ENCODE measurements at places on chromosomes 1 and 21.

DNA sequence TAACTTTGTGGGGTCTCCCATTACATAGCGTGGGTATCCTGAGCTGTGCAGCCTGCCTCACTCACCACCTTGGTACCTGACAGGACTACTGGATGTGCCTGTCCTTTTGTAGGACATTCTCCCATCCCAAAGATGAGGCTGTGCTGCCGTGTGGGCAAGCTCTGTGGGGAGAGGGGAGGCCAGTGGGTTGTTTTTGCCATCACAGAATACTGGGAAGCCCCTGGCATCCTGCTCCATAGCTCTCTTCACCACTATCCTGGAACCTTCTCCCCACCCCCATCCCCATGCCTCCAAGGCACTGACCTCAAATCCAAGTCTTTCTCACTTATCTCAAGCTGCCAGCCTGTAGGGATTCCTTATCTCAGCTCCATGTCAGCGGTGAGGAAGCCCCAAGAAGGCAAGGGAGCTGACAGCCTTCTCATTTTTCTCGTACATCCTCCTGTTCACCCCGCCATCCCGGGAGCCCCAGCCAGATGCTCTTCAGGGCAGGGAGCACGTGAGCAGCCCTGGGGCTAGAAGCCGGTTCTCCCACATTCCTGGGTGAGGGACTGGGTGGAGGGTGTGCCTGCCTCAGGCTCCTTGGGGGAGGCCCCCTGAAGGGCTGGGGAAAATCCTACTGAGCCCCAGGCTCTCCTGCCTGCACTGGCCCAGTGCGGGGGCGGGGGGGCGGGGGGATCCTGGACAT is 2.4 kb upstream of the ELF3 start:
- DNase-seq = no peak

- DNase-seq = no peak
Measured at GRCh38 chr1:172826096-172826741, 167.3 kb downstream of the FASLG start.

DNA sequence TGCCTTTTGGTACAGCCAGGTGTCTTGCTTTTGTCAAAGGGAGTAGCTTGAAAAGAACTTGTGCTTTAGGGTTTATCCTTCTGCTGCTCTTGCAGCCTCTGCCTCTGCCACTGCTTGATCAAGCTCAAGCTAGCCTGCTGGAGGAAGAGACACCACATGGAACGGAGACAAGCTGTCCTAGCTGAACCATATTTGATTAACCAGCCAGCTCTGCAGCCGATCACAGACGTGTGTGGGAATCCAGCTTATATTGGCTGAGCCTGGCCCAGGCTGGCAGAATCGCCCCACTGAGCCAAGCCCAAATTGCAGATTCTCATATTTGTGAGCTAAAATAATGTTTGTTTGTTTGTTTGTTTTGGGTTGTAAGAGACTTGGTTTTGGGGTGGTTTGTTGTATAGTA is 18.7 kb upstream of the FAM78B start:
- DNase-seq = no peak

DNA sequence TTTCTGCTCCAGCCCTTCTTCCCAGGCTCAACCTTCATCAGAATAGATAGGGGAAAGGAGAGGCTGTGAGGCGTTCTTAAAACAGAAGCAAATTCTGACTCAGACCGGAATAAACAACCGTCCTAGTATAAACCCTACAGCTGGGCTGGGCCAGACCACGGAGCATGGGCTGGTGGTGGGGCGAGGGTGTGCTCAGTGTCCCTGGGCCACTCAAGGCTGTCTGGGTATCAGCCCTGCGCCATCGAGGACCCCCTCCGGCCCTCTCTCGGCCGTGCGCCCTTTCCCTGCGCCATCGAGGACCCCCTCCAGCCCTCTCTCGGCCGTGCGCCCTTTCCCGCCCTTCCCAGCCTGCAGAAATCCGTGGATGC is 36.0 kb downstream of the CAPN2 start:
- no peak for DNase-seq

DNA sequence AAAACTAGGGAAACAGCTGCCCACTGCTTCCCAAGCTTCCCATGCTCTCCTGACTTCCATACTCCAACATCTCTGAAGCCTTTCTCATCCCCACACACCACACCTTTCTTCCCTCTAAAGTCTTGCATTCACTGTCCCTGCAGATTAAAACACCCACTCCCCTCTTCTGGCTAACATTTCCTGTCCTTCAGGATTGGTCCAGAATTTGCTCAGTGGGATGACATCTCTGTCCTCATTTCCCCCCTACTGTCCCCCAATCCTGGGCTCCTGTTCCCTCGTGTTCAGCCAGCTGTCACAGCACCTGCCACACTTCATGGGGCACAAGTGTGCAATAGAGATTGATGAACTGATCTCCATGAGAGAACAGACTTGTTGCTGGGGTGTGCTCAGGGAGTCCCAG is 82.7 kb downstream of the KCND3 start:
- DNase-seq = no peak

- DNase-seq = no peak
Measured at GRCh38 chr1:233735331-233735730, 121.4 kb downstream of the KCNK1 start.
